ENCODE measurements at places on chromosomes 3 and 15.

- DNase-seq, result no peak
Measured at GRCh38 chr3:130626049-130626448, 109.1 kb downstream of the COL6A6 start.

DNA sequence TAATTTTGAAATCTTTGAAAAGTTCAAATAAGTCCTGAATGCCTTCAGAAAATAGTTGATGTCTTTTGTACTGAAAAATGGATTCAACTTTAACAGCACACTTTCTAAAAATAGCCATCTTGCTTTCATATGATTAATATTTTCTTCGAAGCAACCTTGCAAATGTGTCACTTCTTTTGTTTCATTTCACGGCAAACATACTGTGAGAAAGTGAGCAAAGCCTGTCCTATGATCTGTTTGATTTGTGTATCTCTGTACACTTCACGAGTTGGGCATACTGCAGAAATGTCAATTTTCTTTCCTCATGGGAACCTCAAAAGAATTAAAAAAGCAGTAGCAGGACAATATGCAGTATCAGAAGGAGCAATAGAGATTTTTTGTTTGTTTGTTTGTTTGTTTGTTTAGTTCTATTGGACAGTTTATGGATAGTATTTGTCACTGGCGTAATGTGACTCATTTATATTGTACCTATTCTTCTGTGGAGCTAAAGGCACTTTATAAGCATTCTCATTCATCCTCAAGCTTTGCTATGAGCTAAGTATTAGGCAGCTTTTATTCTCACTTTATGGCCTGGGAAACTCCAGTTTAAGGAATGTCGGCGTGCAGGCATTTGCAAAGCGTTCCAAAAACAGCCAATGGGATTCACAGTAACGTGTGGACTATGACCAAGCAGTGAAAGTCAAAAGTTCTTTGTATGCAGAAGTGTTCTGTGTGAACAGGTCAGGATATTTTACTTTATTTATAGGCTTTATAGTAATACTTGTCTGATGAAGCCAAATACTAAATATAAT, 572.0 kb downstream of the NAALADL2 start:
- DNase-seq, result peak; percentile 69

DNA sequence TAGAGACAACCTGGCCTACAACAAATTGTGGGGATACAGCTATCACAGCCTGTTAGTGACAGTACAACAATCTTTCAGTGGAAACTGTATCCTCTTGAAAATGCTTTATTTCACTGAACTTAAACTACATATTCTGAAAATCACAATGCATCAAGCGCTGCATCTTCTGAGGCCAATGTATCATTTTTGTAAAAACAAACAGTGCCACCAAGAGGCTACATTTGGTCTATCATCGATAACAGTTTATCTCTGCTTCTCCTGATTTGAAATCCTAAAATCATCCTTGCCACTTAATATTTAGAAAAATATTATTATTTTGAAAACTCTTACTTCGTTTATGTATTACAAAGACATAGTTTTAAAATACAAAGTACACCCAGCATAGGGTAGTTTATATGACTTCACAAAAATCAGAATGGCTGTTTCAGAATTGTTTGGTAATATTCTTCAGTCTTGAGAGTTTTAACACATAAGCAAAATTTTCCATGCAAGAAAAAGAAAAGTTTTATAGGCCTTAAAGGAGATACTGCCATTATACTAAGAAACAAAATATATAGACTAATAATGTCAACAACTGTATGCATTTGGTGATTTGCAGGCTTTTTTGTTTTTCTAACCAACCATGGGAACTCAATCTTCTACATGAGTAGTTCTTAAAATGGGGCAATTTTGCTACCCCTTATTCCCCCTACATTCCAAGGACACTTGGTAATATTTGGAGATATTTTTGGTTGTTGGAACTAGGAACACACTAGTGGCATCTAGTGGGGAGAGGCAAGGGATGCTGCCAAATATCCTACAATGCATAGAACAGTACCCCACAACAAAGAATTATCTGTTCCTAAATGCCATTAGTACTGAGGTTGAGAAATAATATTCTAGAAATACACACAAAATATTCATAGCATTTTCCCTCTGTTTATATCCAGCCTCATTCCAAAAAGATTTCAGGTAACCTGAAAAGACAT, 42.3 kb downstream of the WDR72 start:
- peak; percentile 5 for DNase-seq

DNA sequence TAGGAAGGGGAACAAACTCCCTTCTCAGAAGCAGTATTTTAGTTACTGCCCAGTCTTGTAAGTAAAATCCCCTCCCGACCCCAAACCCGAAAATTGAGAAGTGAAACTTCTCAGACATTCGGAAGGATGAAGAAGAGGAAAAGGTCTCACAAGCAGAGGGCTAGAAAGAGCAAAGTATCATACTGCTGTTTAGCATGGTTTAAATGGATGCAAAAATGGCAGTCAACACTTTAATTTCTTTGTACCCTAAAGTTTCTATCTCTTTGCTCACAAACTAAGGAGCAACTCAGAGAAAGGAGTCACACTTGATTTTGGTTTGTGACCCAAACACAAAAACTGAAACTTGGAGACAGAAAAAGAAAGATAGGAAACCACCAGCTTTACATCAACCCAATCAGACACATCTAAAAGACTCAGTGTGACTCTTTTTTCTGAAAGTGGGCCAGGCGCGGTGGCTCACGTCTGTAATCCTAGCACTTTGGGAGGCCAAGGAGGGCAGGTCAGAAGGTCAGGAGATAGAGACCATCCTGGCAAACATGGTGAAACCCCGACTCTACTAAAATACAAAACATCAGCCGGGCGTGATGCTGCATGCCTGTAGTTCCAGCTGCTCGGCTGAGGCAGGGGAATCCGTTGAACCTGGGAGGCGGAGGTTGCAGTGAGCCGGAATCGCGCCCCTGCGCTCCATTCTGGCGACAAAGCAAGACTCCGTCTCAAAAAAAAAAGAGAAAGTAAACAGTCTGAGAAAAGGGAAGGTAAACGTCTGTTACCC, 63.2 kb upstream of the ATP11B start:
- no peak for DNase-seq

GRCh38 chr3:62803276-62803675, 71.9 kb downstream of the CADPS start:
- DNase-seq, result no peak

DNA sequence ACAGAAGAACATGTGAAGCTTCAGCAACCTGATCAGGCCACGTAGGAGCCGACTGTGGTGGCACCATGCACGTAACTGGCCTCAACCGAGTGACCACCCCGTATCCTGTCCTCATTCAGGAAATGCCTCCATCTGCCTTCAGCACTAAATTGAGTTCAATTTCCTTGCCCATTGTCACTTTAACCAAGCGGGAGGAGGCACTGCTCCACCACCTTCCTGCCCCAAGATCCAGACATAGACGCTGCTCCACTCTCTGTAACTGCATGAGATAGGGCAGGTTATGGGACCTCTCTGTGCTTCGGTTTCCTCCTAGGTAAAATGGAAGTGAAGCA, 80.1 kb upstream of the POMGNT2 start:
- DNase-seq, result no peak

Data from brain microvascular endothelial cell (primary cell).